GM13977 (cell line): ENCODE measurements at places on chromosomes 7 and 10.

- DNase-seq: no peak
Measured at GRCh38 chr7:65371468-65371867, 2.2 kb upstream of the ZNF92 start.

GRCh38 chr10:133072196-133072595 is 15.5 kb upstream of the ADGRA1 start:
- no peak for DNase-seq

GRCh38 chr7:117111535-117111934 is 158.2 kb downstream of the ST7 start:
- DNase-seq: no peak

DNA sequence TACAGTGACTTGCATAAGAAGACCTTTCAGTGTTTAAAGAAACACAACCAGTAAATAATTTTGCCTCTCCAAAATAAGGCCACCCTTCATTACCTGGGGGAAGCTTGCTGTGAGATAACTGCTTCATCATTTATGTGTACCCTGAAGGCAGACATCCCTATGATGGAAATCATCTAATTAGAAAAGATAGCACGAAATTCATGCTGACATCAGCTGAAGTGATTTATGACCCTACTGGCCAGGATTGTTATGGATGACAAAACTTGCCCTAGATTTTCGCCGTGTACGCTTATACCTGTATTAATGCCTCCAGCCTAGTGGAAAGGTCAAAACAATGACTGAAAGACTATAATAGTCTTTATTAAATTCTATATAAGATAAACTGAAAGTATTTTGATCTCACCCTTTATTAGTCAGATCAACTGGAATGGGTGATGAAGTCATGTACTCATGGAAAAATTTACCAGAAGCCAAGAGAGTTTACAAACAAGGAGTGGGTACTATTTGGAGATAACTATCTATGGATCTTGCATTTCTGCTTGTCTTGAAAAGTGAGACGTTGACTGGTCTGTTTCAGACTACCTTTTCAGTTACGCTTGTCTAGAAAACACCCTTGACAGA is 114.2 kb downstream of the PPP1R3A start:
- DNase-seq: no peak

GRCh38 chr7:18508443-18509427 is 13.2 kb downstream of the HDAC9 start:
- DNase-seq: peak; percentile 33

DNA sequence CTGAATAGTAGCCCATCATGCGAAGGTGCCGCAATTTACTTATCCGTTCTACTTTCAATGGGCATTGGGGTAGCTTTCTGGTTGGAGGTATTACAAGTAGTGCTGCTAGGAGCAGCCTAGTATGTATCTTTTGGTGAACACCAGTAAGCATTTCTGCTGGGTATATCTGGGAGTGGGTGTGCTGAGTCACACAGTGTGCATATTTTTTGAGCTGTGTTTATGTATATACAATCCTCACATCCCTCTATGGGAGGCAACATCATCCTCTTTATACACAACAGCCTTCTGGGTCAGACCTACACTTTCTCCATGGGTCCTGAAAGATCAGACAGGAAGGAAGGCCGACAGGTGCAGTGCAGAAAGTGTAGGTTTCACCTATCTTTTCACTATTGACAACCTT is 36.3 kb downstream of the PYROXD2 start:
- no peak for DNase-seq

GRCh38 chr10:17683541-17683940 is 39.6 kb downstream of the STAM start:
- no peak for DNase-seq

- DNase-seq: no peak
Measured at GRCh38 chr7:36278620-36279172, 111.0 kb upstream of the ANLN start.

DNA sequence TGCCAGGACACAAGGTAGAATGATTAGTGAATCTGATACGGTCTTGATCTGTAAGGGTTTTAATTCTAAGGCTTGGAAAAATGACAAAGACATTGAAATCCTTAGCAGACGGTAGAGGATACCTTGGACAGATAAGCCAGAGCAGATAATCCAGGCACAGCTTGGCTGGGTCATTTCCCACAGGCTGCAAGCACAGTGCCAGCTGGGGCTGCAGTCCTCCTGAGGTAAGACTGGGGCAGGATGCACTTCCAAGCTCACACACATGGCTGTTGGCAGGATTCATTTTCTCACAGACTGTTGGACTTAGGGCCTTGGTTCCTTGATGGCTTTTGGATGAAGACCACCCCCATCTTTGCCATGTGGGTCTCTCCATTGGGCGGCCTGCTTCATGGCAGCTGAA is 63.2 kb upstream of the BMPER start:
- DNase-seq: no peak

DNA sequence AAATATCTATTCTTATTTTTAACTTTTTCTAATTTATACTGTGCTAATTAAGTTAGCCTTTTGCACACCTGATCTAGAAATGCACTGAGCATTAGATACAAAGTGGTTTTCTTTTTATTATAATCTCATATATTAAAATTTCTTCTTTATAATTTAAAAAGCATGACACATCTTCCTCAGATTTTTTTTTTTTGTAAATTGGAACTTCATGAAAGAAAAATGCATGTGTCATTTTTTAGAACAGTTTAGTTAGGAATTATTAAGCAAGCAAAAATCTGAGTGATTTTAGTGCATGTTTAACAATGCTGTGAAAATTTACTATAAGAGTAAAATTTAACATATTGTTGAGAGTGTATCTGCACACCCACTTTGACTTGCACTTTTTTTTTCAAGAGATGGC is 367.9 kb downstream of the TFEC start:
- no peak for DNase-seq

- peak; percentile 61 for DNase-seq
Measured at GRCh38 chr7:155283565-155284194, 14.0 kb upstream of the INSIG1 start.

GRCh38 chr7:129224251-129225205 is at the start of gene AHCYL2:
TSS of gene AHCYL2 (plus strand) at chr7:129225030.
- DNase-seq: peak; percentile 94

DNA sequence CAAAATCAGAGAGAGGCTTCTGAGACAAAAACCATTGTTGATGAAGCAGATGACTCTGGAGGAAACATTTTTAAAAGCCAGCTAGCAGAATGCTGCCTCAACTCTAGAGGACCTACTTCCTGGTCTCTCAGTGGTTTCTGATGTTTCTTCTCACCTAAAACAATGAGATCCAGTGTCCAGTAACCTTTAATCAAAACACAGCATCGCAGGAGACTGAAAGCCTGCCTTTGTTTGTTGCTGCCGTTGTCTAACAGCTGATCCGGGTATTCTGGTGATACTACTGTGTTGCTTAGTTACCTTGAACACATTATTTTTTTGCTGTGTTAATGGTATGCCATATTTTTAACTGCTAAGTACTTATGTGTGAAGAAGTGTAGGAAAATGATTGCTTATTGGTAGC is 70.9 kb downstream of the WIPF3 start:
- no peak for DNase-seq

GRCh38 chr7:54689394-54690049 is 69.5 kb downstream of the SEC61G start:
- no peak for DNase-seq

GRCh38 chr10:53808677-53809372 is 992.2 kb downstream of the PCDH15 start:
- no peak for DNase-seq

GRCh38 chr10:13613519-13613918 is 26.8 kb downstream of the PRPF18 start:
- DNase-seq: no peak

GRCh38 chr10:35928748-35929147 is 286.7 kb upstream of the FZD8 start:
- no peak for DNase-seq

- DNase-seq: no peak
Measured at GRCh38 chr7:83821866-83822265, 172.9 kb upstream of the SEMA3E start.

DNA sequence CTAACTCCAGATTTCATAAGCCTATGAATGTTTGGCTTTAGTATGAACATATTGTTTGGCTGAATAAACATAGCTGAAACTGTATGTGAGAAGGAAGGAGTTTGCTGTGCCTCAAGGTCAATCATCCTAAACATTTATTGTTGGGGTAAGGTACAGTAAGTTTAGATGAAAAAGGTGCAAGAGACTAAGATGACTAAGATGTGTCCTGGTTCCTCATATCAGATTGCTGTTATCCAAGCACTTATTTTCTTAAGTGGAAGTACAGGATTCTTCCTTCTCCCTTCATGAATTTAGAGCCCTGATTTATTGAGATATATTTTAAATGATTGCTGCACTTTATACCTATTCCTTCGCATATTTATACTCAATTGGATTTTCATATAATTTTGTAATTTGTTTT is 12.2 kb downstream of the MDFIC start:
- no peak for DNase-seq

- no peak for DNase-seq
Measured at GRCh38 chr10:97752956-97753355, 16.0 kb downstream of the ZFYVE27 start.

- no peak for DNase-seq
Measured at GRCh38 chr7:94284104-94284503, 110.6 kb upstream of the COL1A2 start.

- no peak for DNase-seq
Measured at GRCh38 chr10:3045471-3046209, 21.7 kb upstream of the PFKP start.

- DNase-seq: no peak
Measured at GRCh38 chr10:31037749-31038148, 6.1 kb upstream of the ZNF438 start.

GRCh38 chr7:30838008-30838407 is 66.8 kb downstream of the MINDY4 start:
- DNase-seq: no peak

DNA sequence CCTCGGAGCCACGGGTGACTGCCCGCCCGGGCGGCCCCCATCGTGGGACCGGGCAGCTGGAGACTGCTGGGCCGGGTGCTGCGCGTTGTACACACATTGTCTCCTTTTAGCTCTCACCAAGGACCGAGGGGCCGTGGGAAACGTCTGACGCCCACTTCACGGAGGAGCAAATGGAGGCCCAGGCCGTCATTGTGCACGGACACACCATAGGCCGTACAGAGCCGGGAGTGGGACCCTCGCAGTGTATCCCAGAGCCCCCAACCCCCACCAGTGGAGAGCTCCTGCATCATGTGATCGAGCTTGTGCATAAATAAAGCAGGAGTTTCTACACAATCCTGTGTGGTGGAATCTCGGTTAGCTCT is 722 bp downstream of the DENND10 start:
- DNase-seq: peak; percentile 45

- peak; percentile 80 for DNase-seq
Measured at GRCh38 chr7:23470330-23471105, at the start of gene IGF2BP3. TSS of gene IGF2BP3 (minus strand) at chr7:23470491. CDS start at chr7:23470110, 381 bp downstream.

GRCh38 chr10:32771217-32771616 is 186.8 kb downstream of the ITGB1 start:
- no peak for DNase-seq

DNA sequence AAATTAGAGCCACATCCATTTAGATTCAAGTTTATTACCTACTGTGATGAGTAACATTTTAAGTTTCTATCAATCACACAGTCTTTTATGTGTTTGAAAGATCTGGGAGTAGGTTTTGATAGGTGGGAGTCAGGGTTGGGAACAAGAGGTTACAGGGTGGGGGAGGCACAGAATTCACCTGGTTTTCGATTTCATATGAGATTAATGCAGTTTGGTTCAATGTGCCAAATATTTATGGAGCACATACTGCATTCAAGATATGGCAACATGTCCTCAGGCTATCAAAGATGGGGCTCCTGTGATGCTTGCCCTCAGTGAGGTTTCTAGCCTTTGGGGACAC is 564.1 kb downstream of the SUGCT start:
- no peak for DNase-seq

- DNase-seq: peak; percentile 68
Measured at GRCh38 chr10:110387983-110388686, 83.4 kb upstream of the SMNDC1 start.
